T-helper 22 cell (primary cell): ENCODE measurements at places on chromosomes 6 and 20.

- DNase-seq, result no peak
Measured at GRCh38 chr6:127520066-127520465, 931 bp upstream of the MTCL3 start.

GRCh38 chr6:33719326-33719987, 8.0 kb upstream of the UQCC2 start:
- no peak for DNase-seq

DNA sequence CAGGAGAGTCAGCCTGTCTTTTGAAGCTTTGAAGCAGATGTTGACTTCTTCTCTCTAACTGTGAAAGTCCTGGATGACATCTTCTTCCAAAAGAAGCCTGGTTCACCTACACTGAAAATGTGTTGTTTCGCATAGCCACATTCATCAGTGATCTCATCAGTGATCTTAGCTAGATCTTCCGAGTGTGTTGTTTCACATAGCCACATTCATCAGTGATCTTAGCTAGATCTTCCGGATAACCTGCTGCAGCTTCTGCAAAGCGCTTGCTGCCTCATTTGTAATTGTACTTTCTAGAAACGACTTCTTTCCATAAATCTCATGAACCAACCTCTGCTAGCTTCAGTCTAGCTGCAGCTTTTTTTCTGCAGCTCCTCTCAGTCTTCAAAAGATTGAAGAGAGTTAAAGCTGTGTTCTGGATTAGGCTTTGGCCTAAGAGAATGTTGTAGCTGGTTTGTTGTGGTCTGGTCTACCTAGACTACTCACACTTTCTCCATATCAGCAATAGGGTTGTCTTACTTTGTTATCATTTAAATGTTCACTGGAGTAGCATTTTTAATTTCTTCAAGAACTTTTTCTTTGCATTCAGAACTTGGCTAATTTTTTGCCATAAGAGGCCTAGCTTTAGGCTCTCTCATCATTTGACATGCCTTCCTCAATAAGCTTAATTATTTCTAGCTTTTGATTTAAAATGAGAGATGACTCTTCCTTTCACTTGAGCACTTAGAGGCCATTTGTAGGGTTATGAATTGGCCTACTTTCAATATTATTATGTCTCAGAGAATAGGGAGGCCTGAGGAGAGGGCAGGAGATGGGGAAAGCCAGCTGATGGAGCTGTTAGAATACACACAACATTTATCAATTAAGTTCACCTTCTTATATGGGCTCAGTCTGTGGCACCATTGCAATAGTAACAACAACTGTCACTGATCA, 48.7 kb upstream of the EXOC2 start:
- no peak for DNase-seq

DNA sequence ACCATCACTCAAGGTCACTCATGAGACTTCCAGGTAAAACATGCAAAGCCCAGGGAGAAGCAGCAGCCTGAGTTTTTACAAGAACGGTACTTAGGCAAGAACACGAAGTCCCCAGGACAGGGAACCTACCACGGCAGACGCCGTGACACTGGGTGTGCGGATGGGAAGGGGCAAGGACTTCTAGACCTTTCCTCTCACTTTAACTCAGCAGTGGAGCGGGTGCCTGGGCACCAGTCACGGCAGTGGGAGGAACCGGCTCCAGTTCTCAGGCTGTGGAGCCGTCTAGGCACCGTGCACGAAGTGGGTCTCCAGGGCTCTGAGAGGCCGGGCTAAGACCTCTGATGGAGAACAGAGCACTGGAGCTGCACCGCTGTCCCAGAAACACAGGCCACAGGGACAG, 2.5 kb downstream of the ZBTB46 start:
- DNase-seq, result no peak

- DNase-seq, result no peak
Measured at GRCh38 chr6:44603044-44603686, 215.7 kb downstream of the CDC5L start.

- no peak for DNase-seq
Measured at GRCh38 chr20:62269378-62269777, 31.1 kb downstream of the OSBPL2 start.

- no peak for DNase-seq
Measured at GRCh38 chr6:168370310-168370991, 50.9 kb upstream of the DACT2 start.

- no peak for DNase-seq
Measured at GRCh38 chr20:1935696-1936366, 40.6 kb downstream of the SIRPA start.

DNA sequence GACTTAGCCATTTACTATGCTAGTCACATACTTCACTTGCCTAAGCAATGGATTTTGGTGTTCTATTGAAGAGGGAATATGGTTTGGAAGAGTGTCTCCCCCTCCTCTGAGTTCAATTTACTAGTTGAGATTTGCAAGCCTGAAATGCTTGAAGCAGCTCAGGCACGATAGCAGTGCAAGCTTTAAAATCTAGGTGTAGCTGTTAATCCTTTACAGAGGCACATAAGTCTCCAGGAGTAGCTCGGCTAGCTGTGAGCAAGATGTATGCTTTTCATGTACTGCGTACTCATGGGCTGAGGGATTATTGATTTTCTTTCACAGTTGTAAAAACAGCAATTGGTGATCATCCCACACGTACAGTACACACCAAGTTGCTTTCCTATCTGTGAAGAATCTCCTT, 726 bp downstream of the FLRT3 start:
- DNase-seq, result no peak

DNA sequence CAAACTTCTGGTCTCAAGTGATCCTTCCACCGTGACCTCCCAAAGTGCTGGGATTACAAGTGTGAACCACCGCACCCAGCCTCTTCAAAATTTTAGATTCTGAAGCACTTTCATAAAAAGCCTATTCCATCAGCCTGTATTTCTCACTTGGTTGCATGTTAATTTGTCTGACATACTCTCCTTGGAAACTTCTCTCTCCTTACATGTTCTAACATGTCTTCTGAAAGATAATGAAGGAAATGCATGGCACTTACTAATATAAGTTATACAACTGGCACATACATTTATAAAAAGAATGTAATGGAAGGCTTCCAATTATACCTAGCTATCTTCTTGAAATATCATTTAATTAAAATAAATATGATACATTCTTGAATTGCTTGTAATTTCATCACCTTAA, 597.5 kb downstream of the TBC1D32 start:
- no peak for DNase-seq

DNA sequence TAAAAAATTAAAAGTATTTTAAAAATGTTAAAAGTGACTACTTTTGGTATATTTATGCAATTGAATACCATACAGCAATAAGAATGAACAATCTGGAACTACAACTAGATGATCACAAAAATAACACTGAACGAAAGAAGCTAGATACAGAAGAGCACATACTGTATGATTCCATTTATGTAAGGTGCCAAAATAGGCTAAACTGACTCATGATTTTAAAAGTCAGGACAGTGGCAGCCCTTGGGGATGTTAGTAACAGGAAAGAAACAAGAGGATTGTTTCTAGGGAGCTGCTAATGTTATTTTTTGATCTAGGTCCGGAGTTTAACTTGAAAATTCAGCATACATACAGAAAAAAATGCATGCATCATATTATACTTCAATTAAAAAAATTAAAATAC, 42.3 kb downstream of the KIF13A start:
- no peak for DNase-seq

DNA sequence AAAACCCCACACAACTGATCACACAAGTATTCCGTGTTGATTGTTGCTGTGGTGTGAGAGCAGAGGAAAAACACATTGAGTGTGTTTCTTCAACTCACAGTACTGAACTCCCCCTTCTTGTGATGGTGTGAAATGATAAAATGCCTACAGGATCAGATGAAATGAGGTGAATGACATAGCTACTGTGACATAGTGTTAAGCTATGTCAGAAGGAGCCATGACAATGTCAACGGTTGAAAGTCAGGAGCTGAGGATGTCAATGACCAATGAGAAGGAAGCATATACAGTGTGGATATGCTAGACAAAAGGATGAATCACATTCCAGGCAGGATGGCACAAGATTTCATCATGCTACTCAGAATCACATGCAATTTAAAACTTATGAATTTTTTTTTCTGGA, 38.8 kb downstream of the WASF1 start:
- no peak for DNase-seq

DNA sequence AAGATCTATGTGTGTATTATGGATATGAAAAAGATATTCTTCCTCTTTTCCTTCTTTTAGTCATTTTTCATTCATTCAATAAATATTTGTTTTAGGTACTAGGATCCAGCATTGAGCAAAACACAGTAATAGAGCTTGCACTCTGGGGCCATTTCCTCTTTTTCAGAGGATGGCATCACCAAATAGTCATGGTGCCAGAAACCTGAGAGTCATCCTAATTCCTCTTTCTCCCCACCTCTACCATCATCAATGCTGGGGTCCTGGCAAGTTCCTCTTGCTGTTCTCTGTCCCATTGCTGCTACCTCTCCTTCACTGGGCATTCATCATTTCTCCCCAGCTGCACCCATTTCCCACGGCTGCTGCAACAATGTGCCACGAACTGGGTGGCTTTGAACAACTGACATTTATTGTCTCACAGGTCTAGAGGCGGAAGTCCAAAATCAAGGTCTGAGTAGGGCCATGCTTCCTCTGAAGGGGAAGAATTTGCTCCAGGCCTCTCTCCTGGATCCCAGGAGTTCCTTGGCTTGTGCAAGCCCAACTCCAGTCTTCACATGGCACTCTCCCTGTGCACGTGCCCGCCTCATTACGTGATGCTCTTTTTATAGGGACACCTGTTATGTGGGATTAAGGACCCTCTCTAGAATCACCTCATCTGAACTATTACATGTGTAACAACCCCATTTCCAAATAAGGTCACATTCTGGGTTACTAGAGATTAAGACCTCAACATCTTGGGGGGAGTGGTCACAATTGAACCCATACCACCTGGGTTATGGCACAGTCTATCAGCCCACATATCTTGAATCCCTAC, 9.5 kb upstream of the IGF2R start:
- no peak for DNase-seq

DNA sequence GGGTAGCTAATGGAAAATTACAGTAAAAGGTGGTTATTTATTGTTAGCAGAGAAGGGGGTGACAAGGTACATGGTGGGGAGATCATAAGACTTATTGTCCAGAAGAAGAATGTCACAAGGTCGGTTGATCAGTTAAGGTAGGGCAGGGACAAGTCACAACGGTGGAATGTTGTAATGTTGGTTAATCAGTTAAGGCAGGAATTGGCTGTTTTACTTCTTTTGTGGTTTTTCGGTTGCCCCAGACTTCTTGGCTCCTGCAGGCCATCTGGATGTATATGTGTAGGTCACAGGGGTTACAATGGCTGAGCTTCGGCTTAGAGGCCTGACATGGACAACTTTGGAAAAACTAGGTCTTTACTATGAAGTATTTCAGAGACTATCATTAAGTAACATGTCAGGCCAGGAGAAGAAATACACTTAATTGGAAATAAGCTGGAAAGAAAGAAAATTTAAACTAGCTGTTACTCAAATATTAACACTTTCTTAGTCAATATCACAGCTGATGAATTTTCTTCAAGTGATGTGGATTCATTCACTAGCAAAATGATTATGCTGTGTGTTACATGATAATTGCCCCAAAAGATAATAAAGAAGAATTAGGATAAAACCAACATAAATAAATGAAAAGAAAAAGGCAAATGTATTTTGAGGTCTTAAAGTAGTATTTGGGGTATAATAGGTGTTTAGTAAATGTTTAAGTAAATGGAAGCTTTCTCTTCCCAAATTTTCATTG, 4.4 kb downstream of the AIG1 start:
- DNase-seq, result no peak

GRCh38 chr6:167299641-167300308, 8.7 kb downstream of the UNC93A start:
- DNase-seq, result no peak

GRCh38 chr20:33709398-33709797, 10.7 kb downstream of the PXMP4 start:
- no peak for DNase-seq

GRCh38 chr6:159654483-159655098, 38.5 kb downstream of the SOD2 start:
- DNase-seq, result no peak

DNA sequence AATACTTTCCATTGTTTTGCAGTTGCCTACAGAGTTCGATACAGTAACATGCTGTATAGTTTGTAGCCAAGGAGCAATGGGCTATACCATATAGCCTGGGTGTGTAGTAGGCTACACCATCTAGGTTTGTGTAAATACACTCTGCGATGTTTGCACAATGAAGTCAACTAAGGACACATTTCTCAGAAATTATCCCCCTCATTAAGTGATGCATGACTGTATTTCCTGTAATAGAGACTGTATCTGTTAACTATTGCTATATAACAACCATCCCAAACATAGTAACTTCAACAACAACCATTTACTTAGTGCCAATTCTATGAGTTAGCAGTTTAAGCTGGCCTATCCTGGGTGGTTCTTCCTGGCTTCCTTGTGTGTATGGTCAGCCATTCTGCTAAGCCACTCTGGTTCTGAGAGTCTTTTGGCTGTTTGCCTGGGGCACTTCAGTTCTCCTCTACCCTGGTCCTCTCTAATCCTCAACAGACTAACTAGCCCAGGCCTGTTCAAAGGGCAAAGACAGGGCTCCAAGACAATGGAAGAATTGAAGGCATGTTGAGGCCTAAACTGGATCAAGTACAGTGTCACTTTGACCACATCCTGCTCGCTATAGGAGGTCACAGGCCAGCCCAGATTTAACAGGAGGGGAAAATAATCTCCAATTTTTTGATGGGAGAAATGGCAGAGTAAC, 124.0 kb downstream of the PLCB1 start:
- no peak for DNase-seq

DNA sequence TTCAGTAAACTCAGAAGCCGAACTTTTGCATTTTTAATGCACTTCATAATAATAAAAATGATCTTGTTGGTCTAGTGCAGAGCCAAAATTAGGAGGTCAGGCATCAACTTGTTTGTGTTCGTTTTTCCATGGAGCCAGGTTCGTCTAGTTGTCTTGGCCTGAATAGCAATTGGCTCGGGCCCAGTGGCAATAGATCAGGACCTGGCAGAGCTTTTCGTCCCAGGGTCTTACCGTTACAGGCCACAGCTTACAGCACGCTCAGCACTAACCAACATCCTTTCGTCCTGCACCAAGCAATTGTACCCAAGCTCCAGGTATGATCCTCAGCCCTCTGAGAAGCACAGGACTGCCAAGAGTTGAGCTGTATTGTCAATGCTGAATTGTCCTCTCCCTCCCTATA, 240.5 kb upstream of the PLN start:
- DNase-seq, result no peak

DNA sequence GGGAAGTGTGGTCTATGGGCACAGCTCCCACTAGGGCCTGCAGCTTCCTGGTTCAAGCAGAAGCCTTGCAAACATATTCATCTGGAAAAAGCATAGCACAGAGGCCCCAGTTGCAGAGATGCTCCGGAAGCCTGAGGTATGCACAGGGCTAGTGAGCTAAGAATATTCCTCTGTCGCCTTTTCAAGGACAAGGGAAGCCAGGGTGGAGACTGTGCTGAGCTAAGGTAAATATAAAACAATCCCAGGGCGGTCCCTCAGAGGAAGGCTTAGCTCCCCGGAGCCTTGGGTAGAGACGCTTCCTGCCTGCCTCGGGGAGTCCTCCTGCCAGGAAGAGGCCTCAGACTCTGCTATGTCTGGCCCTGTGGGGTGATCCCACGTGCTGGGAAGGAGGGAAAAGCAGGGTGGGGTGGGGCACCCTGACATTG, 134.8 kb upstream of the FOXA2 start:
- no peak for DNase-seq

GRCh38 chr6:163531122-163531521, 116.6 kb downstream of the QKI start:
- no peak for DNase-seq
